Posterior cingulate gyrus (tissue), 11 donors: ENCODE measurements at places on chromosomes 3 and 15.

DNA sequence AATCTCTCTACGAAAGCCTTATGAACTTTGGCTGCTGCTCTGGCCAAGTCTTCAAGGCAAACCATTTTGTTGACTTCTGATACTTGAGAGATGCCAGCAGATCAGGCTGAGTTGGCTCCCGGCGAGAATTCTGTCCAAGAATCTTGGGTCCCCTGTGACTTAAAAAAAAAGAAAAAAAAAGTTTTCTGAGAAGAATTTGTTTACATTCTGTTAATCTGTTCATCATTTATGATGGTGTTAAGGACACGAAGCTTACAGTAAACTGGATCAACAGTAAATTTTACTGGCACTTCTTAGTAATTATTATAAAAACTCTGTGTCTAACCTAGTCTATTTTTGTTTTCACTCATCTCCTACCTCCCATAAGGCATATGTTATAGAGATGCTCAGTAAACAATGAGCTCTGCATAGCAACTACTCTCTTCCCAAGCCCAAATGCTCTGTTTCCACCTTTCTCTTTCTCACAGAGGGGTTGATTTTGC, 320.9 kb upstream of the RASGRP1 start:
- DNase-seq, result no peak

DNA sequence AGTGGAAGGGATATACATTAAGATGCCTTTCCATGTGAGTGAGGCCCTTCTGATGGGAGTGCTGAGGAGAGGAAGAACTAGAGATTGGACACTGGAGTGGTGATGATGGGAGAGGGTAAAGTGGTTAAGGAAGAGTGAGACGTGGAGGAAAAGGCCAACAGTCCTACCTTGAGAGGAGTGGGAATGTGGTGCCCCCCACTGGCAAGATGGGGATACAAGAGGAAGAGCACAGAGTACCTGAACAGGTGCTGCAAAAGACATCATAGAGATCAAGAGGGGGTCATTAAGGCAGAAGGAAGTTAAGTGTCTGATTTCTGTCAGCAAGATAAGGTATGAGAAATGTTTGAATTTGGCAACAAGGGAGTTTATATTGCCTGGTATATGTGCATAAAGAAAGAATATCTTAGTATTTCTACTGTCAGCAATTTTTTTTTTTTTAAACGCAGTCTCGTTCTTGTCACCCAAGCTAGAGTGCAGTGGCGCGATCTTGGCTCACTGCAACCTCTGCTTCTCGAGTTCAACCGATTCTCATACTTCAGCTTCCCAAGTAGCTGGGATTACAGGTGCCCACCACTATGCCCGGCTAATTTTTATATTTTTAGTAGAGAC, 34.0 kb downstream of the ARIH2 start:
- peak; percentile 30 for DNase-seq

DNA sequence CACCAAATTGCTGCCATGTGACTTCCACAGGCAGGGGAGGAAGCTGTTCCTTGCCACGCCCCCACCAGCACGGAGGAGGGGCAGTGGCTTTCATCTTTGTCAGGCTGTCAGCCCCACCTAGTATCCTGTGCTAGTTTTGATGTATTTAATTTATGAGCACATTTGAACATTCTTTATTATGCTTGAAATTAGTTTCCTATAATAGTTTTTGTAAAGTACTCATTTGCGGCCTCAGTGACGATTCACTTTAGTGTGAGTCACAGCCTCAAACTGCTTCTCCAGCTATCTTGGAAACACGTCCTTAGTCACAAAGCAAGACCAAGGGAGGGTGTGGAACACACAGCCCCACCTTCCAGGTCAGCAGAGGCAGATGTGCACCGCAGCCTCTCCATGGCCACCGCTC, 239.9 kb upstream of the ATP10A start:
- DNase-seq, result no peak

- no peak for DNase-seq
Observed at GRCh38 chr3:138984816-138985215, 21.3 kb downstream of the PRR23A start.

GRCh38 chr15:84831028-84831427, 13.9 kb downstream of the ALPK3 start:
- no peak for DNase-seq

- DNase-seq, result no peak
Observed at GRCh38 chr3:174859756-174860155, 622 bp downstream of the NAALADL2 start.

DNA sequence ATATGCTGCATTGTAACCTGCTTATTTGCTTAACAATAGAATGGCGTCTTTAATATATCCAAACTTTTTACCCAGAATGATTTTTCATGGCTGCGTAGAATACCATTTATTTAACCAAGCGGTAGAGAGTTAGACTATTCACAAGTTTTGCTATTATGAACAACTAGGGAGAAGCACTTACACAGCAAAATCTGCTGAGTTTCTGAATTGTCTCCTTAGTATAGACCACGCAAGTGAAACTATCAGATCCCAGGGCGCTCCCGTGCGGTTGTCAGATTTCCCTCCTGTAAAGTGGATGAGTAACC, 12.6 kb upstream of the ADPGK start:
- no peak for DNase-seq

GRCh38 chr3:163132111-163132510, 1635.5 kb downstream of the OTOL1 start:
- no peak for DNase-seq

- no peak for DNase-seq
Observed at GRCh38 chr3:29759411-29760225, 478.7 kb downstream of the RBMS3 start.

GRCh38 chr15:58049520-58050227, 15.8 kb downstream of the ALDH1A2 start:
- no peak for DNase-seq

DNA sequence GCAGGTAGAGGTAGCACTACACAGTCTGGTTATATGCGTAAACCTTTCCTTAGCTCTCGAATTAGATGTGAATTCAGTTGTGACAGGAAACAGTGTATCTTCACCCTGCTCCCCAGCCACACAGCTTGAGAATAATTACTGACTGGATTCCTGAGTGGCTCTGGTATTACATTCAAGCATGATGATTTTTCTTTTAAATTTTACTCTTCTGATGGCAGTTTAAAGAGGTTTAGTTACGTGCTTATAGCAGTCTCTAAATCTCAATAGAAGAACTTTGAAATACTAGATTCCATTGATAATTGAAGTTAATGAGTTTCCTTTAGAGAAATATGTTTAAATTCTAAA, 98.8 kb downstream of the FNDC3B start:
- no peak for DNase-seq

GRCh38 chr15:66498501-66499386, 1.2 kb upstream of the SNAPC5 start:
- no peak for DNase-seq

DNA sequence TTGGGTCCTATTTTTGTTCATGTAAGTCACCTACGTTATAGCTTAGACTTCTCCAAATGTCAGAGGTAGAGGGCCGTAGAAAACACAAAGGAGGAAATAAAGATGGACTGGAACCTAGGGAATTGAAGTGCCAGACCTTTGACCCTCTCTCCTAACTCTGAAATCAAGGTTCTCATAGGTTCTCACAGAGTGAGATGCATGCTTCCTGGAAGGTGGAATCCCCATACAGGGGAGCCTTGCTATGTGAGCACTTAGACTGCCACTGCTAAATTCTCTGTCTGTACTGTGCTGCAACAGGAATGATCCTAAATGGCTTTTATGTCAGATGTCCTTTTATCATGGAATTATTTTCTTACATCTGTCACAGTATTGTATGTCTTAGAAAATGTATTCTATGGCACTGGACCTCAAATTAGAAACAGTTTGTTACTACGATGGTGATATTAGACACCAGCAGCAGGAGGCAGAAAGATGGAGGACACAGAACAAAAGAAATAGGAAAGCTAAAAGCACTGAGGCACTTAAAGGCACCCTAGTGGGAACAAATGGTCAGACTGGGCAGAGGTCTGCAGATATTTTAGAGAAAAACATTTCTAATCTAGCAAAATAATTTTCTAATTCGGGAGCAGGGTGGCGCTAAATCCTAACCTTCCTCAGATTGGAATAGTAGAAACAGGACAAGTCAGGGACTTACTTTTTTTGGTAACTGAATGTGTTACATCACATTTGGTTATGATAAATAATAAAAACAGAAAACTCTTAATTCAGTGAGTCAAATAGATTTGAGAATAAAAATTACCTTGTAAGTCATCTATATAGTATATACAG, 60.2 kb upstream of the CDAN1 start:
- no peak for DNase-seq

DNA sequence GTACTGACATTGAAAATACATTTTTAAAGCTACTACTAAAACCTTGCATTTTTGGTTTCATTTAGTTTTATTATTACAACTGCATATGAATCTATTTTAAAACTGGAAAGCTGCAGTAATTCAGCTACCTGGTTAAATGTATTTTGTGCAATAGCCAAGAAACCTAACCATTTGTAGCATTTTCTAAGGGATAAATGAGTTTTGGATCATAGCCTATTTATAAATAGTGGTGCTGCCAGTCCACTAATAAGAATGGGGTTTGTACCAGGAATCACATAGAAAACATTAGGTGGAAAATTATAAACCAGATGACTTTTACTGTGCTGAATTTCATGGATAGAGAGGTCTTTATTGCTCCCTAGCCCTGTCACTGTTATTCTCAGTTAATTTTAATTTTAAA, 454.7 kb downstream of the DIPK2A start:
- DNase-seq, result no peak

GRCh38 chr3:196968233-196969133, at the start of gene PIGZ:
Gene PIGZ, minus strand, starts transcription at chr3:196968833. Its CDS starts 16,802 bp downstream, at chr3:196952031.
- no peak for DNase-seq

GRCh38 chr3:79038057-79038456, 729.7 kb downstream of the ROBO1 start:
- DNase-seq, result no peak

GRCh38 chr3:133152056-133152455, 113.9 kb downstream of the TMEM108 start:
- DNase-seq, result no peak
